Naive thymus-derived CD8-positive, alpha-beta T cell (primary cell): ENCODE measurements at places on chromosomes 3 and 15. TPM values are rescaled to one million over a fixed set of nuclear protein-coding genes. Genes with fewer than 3 reads are reported as not detected.

Gene DNAJA4
- 51.4 TPM for total RNA-seq

Gene ARPIN
- not detected for total RNA-seq

Gene CACNA1D
- total RNA-seq, result not detected

Gene P3H2
- not detected for total RNA-seq

Gene AMT
- total RNA-seq, result 9.4 TPM

Gene PRSS50
- not detected for total RNA-seq

Gene WHAMM
- total RNA-seq, result 39.8 TPM

Gene HSPBAP1
- 22.1 TPM for total RNA-seq

Gene TMF1
- 38.5 TPM for total RNA-seq

DNA sequence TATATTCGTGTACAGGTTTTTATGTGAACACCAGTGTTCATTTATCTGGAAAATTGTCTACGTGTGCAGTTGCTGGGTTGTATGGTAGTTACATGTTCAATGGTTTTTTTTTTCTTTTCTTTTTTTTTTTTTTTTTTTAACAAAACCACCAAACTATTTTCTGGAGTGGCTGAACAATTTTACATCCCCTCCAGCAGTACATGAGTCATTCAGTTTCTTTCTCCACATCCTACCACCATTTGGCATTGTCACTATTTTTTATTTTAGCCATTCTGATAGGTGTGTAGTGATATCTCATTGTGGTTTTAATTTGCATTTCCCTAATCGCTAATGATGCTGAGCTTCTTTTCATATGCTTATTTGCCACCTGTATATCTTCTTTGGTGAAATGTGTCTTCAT is 256.3 kb upstream of the EOMES start:
- DNase-seq, result no peak

DNA sequence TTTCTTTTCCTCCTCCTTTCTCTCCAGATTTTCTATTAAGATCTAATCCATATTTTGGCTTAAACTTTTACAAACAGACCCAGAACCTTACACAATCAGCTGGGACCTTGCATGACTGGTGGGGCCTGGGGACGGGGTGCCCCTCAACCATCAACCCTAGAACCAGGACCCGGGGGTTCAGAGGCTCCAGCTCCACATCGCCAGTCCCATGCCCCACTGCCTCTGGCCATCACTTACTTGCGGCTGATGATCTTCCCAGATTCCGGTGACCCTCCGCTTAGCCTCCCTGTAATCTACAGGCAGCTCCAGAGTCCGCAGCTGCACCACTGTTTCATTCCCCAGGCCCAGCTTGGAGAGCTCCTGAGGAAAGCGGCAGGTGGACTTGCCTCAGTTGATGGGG is 36.8 kb downstream of the PGPEP1L start:
- DNase-seq, result no peak

GRCh38 chr3:117399311-117400078 is 689.9 kb downstream of the TUSC7 start:
- DNase-seq, result no peak

- no peak for DNase-seq
Observed at GRCh38 chr3:113600418-113601182, 68.2 kb downstream of the SIDT1 start.

DNA sequence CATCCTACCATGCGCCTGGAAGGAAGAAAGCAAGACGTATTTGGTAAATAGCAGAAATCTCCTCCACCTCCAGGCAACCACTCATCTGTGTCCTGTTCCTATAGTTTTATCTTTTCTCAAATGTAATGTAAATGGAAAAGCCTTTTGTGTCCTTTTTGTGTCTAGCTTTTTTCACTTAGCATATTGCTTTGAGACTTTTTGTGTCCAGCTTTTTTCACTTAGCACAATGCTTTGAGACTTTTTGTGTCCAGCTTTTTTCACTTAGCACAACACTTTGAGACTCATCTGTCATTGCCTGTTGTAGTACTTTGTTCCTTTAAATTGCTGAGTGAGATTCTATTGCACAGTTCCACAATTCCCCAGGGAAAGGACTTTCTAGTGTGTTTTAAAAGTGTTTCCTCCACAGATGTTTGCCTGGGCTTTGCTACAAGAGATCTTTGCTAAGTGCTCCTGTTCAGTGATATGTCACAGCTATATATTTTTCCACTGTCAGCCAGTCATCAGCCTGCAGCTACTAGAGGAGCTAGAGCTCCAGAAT is 27.9 kb upstream of the MUC13 start:
- DNase-seq, result no peak

GRCh38 chr3:29693863-29694262 is 413.0 kb downstream of the RBMS3 start:
- no peak for DNase-seq

- no peak for DNase-seq
Observed at GRCh38 chr15:49255966-49256759, 86.1 kb downstream of the GALK2 start.

DNA sequence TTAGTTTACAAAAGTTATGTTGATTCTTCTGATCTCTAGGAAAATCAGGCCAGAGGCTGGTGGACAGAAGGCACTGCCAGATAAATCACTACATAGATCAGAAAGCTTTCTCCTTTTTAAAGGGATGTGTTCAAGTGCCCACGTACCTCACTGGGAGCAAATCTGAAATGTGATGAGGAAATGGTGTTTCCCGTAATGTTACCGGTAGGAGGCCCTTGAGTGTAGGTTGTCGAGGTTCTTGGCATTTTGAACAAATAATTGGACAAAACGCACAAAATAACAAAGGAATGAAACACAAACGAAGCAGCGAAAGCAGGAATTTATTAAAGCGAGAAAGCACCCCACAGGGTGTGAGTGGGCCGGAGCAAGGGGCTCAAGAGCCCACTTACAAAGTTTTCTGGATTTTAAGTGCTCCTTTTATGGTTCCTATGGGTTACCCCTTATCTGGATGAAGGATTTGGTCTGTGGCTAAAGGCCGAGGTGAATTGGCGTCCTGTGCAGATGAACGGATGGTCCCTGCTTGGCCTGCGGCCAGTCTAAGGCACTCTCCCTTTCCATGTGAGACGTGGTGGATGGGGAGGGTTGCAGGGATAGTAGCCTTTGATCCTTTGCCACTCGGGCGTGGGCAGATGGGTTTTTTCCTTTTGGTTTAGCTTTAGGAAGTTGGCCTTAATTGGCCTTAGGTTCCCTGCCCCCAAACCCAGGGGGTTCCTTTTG is 1.0 kb downstream of the SNX1 start:
- DNase-seq, result no peak

GRCh38 chr3:45168451-45168850 is 22.3 kb upstream of the CDCP1 start:
- no peak for DNase-seq

DNA sequence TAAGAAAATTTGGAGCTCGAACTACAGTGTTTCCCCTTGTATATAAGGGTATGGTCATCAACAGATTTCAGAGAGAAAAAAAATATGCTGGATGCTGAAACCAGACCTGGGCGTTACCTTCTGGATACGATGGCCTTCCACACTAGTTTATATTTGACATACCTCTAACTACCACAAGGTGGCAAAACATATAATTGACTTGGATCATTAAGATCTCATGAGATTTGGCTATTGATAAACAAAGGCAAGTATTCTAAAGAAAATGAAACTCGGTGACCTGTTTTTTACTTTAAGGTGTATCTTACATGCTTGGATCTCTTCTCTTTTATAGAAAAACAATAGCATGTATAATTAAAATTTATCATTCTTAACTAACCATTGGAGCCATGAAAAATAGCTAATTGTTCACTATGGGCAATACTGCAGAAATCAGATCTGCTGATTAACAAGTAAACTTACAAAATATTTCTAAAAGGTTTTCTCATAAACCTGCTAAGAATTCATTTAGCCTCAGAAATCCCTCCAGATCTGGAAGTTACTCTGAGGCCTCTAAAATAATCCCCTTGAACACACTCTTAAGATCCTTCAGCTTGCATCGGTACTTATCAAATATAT is 300.6 kb upstream of the KCNH8 start:
- DNase-seq, result no peak

DNA sequence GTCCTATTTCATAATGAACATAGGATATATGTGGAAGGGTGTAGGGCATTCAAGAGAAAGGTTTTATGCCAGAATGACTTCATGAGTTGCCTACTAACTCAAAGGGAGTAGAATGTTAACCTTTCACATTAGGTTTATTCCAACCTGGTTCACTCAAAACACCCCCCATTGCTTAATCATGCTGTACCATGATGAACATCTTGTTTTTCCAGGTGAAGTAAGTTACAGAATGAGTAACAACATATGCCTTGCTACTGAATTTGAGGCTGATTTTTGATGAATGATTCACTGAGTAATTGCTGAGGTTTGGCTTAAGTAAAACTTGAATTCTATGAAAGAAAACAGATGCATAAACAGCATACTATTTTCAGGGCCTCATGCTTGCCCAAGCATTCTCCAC is 5.9 kb upstream of the CLDN16 start:
- DNase-seq, result no peak

DNA sequence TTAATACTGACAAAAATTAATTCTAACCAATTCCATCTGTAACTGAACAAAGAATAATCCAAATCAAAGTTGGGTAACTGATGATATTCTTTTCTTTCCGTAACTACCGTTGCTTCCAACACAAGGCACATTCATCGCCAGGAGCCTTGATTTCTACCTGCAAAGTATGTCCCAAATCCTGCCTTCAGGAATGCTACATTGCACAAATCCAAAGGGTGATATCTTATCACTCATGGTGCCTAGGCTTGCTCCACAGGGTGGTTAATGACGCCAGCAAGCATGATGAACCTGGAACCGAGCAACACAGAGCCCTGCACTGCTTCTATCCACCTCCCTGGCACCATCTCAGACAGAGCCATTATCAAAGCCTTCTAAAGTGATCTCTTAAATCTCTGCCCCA is 772.7 kb downstream of the ROBO1 start:
- no peak for DNase-seq
